ENCODE measurements at places on chromosomes 1 and 21.

- DNase-seq, result no peak
Observed at GRCh38 chr1:80155371-80155770, 1148.8 kb upstream of the ADGRL4 start.

GRCh38 chr1:217888328-217888727, 257.2 kb downstream of the SPATA17 start:
- no peak for DNase-seq

GRCh38 chr1:207284209-207284897, 37.1 kb upstream of the CD55 start:
- no peak for DNase-seq

GRCh38 chr1:117365350-117366176, 1.7 kb upstream of the MAN1A2 start:
- DNase-seq, result no peak

DNA sequence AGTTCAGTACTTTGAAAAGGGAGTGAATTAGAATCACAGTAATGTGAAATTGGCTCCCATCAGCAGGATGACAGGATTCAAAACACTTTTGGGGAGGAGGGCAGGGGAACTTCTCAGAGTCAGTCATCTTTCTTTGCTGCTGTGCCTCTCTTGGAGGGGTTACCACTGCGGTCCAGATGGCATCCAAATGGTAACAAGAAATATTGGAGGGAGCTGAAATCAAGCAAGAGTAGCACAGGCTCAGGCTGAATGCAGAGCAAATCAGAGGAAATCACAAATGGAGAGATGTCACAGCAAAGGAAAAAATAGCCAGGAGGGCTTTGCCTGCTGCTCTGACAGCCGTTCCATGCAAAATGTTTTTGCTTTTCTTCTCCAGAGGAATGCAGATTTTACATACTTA, 75.0 kb upstream of the C8B start:
- no peak for DNase-seq

DNA sequence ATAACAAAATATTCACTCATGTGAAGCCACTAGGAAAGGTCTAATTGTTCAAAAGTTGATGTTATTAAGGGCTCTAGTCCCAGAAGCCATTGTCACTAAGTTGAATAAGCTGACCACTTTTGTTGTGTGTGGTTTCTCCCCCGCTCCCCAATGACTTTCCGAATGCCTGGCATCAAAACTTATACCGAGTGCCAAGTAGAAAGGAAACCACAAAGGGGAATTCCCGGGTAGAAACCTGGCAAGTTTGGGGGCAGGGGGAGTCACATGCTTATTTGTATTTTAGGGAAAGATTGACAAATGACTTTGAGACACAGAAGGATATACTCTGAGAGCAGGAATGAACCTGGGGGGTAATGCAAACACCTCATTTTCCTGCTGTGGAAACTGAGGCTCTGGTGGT, 154.1 kb downstream of the TGFBR3 start:
- DNase-seq, result peak; percentile 80

- DNase-seq, result peak; percentile 84
Observed at GRCh38 chr1:98661544-98662355, at the start of gene SNX7. TSS of gene SNX7 (plus strand) at chr1:98661721. CDS start at chr1:98661732, 11 bp downstream.

Measured in NCI-H226 (cell line).